ENCODE measurements at places on chromosomes 6 and 20. TPM values are rescaled to one million over a fixed set of nuclear protein-coding genes. Genes with fewer than 3 reads are reported as not detected.

GRCh38 chr6:157249826-157250225 lies 73.5 kb downstream of the TMEM242 start:
- no peak for DNase-seq

Gene HLA-DRA
- polyA plus RNA-seq = 115 TPM

GRCh38 chr6:136927292-136927691 lies 5.2 kb downstream of the SLC35D3 start:
- no peak for DNase-seq

GRCh38 chr6:26075063-26075717 lies 12.0 kb upstream of the HFE start:
- no peak for DNase-seq

Gene PRR18
- polyA plus RNA-seq = 1.4 TPM

DNA sequence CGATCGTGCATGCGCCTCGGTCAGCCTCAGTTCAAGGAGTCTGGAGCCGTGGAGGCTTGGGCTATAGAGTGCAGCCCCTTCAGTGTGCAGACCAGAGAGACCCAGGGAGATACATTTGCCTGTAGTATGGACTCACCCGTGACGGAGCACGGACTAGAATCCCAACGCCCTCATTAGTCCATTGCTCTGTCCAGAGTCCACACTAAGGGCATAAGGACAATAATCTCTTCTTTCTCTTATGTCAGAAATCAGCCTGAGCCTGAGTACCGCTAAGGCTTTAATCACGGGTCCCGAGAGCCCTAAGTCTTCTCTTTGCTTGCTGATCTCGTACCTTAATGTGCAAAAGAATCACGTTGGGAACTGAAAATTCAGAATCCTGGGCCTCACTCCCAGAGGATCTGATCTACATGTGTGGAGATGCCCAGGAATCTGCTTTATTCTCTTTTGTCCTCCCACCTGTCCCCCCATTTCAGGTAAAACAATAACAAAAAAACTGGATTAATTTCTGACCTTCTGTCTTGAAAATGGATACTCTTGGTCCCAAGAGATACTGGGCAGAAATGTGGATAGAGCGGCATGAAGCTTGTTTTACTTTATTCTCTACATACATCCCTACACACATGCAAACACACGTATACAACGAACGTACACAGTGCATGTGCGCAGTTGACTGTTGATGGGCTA lies 671 bp downstream of the BPHL start:
- peak; percentile 50 for DNase-seq

GRCh38 chr6:44084231-44085014 lies 42.8 kb downstream of the MRPL14 start:
- no peak for DNase-seq

Gene FNDC11
- polyA plus RNA-seq = 0.24 TPM

Gene WFDC10B
- not detected for polyA plus RNA-seq

GRCh38 chr6:30102414-30102969 lies 10.4 kb downstream of the TRIM31 start:
- DNase-seq = no peak

Gene PKIB
- 2.5 TPM for polyA plus RNA-seq

GRCh38 chr20:63458170-63459069 lies 14.0 kb downstream of the KCNQ2 start:
- DNase-seq = no peak

DNA sequence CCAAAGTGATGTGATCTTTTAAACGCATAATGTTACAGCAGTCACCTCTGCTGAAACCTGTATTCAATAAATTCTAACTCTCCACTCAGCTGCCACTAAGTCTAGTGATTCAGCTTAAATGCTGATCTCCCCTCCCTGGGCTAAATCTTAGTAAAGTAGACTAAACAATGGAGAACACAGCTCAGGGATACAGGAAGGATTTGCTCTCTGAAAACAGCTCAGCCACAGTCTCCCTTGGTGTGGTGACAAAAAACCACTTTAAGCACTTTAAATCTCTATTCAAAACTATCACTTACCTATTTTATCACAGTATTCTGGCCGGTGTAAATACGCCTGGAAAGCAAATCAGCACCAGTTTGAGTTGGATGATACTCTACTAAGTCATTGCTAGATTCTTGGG lies 130.6 kb downstream of the RFX6 start:
- DNase-seq = no peak

GRCh38 chr6:83696674-83697073 lies 12.2 kb downstream of the SNAP91 start:
- no peak for DNase-seq

Gene SLC32A1
- not detected for polyA plus RNA-seq

GRCh38 chr20:47117773-47118172 lies 223.1 kb downstream of the EYA2 start:
- DNase-seq = peak; percentile 53

Gene HAO1
- polyA plus RNA-seq = not detected

- no peak for DNase-seq
These were observed 252.3 kb upstream of the KCNG1 start for GRCh38 chr20:51275181-51275580.

Gene CFAP61
- polyA plus RNA-seq = 3.7 TPM

DNA sequence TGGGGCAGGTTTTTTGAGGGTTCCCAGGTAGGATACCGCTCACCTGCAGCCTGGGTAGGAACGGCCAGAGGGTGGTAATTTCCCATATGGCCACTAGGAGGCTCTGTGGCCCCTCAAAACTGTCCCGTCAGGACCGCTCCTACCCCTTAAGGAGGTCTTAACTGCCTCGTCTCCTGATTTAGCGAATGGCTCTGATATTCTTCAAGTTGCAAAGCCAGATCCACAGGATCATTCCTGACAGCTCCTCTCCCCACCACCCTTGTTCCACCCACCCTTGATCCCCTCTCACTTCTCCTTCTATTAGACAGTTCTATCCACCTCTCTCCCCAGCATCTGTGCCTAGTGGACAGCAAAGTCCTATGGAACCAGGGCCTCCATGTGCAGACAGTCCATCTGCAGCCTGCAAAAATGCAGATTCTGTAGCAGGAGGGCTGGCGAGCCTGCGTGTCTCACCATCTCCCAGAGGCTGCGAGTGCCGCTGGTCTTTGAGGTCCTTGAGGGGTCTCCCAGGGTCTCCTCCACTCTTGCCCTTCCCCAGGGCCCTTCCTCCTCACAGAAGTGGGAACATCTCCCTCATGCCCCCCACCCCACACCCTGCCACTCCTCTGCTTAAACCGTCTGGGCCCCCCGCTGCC lies 34.3 kb upstream of the ZBP1 start:
- DNase-seq = peak; percentile 68

Gene ARMH2
- polyA plus RNA-seq = not detected

GRCh38 chr20:25286917-25287316 lies 39.0 kb downstream of the PYGB start:
- no peak for DNase-seq

Gene TFB1M
- 15.6 TPM for polyA plus RNA-seq

- no peak for DNase-seq
These were observed 49.6 kb downstream of the CD24 start for GRCh38 chr6:106924694-106925523.

DNA sequence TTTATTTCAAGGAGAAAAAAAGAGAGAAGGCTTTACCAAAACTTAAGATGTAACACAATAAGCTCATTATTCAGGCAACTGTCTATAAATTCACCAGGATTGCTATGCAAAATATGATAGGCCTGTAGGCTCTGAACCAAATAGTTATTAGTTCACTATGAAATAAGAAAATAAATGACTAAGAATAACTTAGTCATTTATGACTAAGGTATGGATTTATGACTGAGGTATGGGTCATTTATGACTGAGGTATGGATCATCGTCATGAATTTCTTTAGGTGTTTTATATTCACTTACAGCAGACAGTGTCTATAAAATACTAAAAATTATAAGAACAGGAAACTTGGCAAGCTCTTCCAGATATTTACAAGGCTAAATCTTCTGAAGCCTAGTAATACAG lies 52.1 kb upstream of the SNX9 start:
- no peak for DNase-seq

Gene CALHM5
- polyA plus RNA-seq = 3.8 TPM

- peak; percentile 51 for DNase-seq
These were observed 437.8 kb downstream of the CDH26 start for GRCh38 chr20:60395991-60396390.

Gene PBOV1
- 0.05 TPM for polyA plus RNA-seq
